T-helper 1 cell (primary cell): ENCODE measurements at places on chromosomes 4 and X.

DNA sequence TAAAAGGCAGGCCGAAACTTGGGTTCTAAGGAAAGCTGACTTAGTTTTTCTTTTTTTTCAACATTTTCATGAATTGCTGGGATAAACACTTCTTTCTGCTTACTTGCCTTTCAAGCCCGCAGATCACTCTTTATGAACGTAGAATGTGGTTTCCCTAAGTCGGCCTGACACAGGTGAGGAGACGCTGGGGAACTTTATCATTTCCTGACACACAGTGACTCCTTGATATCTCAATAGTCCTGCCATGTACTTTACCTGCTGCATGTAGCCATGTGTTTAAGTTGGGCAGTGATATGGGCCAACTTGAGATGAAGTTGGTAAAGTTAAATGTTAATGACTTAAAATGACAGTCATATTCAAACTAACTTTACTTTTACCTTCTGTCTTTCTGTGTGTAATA lies 26.6 kb upstream of the SNCA start:
- DNase-seq = no peak

DNA sequence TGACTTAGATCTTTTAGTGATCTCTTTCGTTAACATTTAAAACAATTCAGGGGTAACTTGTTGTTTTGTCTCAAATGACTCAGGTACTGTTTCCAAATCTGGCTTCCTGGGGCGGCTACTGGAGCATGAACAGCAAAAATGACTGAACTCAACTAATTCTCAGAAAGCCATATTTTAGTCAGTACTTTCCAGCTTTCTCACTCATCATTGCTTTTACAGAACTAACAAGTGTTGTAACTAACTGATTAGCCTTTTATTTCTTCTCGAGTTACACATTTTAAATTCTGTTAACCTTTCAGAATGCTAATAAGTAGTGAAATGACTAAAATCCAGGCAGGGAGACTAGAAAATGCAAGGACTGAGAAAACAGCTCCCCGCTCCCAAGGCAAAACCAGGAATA lies 55.3 kb downstream of the JADE3 start:
- DNase-seq = no peak

DNA sequence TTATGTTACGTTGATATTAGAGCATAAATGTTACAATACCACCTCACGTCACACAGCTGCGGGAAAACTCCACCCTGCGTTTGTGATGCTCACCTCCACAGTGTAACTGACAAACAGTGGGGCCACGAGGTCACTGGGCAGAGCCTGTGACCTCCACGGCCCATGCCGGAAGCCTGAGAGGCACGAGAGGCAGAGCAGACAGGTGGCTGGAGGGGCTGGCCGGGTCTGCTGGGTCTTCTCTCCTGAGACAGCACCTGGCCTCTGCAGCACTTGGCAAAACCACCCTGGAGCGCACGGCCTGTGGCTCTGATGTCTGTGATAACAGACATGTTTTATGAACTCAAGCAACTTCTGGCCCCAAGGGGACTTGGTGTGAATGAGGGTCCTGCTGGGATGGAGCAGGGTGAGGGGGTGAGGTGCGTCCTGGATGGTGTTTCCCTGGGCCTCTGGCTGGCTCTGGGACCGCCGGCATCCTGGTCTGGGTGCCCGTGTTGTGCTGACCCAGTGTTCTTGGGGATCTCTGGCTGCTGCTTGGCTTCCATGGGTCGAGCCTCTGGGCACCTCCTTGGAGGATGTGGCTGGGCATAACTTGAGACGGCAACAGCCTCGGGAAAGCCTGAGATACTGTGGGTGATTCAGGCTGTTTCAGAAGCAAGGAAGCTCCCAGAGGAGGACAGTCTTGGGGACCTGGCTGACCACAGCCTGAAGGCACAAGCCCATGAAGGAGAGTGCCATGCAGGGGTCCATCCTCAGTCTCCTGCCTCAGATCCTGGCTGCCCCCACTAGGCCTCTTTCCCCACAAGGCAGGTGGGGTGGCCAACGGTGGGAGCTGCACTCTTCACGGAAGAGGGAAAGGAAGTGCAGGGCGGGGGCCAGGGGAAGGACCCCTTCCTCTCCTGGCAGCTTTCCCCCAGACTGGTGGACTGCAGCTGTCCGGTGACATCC lies 19.7 kb downstream of the RNF212 start:
- DNase-seq = no peak

DNA sequence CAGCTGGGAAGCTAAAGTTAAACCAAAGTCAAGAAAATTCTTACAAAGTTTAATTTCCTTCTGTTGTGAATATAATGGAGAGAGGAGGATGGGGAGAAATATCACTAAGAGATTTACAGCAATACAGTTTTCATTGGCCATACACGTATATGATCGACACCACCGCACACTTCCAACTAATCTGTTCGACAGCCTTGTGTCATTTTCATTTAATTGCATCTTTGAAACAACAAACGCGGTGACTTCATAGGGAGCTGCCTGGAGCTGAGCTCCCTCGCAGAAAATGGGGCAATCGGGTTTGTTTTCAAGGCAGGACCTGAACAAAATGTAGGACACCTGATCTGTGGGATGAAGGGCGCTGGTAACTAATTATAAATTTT lies 1.3 kb downstream of the PTPN13 start:
- DNase-seq = peak; percentile 4

- no peak for DNase-seq
Measured at GRCh38 chr4:16641971-16642370, 256.5 kb downstream of the LDB2 start.

DNA sequence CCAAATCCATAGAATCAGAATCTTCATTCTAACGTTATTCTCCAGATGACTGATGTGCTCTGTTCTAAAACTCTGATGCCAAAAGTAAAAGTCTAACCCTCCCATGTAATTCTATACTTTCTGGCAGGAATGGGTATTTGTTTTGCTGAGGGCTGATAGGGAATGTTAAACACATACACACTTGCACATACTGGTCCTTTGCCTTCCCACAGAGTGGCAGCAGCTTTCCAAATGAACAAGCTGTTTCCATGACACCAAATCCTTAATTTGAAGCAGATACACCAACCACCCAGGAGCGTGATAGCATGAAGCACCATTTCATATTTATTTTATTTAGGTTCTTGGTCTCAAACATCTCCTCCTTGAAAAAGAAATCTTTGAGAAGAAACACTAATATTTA lies 155.5 kb upstream of the PRDX4 start:
- no peak for DNase-seq

DNA sequence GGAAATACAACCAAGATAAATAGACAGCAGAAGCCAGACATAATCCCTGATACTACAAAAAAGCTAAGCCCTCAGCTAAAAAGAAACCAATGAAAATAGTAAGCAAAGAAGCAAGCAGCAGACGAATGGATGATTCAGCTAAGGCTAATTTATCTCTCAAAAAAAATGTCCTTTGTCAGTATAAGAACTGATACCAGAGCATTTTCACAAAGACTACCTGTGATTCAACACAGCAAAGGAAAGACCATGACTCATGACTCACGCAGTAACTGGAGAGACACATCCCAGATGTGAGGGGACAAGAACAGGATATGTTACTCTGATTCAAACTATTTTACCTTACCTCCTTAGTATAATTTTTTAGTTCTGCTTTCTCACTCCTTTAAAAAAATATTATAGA lies 22.7 kb upstream of the TMPRSS11F start:
- DNase-seq = no peak

DNA sequence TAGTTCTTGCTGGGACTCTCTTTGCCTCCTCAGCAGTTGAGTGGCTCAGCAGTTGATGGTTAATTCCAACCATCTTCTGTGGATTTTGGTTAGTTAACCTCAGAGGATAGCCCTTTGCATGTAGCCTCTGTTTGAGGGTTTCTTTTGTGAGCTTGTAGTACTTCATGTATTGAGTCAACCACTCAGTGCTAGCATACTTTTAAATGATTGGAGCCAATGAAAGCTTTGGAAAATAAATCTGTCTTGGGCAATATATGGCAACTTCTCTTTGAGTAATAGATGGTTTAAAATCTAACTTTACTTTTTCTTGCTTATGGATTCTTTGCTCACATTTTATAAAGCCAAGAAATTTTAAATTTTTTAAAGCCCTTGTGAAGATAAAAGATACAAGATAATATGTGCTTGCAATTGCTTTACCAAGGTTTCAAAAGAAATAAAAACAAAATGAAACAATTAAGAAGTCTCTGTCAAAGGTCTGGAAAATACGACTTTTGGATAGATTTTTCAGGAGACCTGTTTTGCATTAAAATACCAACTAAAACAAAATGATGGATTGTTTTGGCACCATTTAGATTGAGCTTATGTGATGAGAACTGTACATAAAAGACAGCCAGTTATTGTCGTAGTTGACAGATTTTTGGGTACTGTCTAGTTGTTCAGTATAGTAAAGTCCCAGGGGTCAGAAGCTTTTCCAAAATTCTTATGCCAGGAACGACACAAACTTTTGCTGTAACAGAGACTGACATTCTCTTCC lies 181.9 kb downstream of the SPRY1 start:
- DNase-seq = no peak

DNA sequence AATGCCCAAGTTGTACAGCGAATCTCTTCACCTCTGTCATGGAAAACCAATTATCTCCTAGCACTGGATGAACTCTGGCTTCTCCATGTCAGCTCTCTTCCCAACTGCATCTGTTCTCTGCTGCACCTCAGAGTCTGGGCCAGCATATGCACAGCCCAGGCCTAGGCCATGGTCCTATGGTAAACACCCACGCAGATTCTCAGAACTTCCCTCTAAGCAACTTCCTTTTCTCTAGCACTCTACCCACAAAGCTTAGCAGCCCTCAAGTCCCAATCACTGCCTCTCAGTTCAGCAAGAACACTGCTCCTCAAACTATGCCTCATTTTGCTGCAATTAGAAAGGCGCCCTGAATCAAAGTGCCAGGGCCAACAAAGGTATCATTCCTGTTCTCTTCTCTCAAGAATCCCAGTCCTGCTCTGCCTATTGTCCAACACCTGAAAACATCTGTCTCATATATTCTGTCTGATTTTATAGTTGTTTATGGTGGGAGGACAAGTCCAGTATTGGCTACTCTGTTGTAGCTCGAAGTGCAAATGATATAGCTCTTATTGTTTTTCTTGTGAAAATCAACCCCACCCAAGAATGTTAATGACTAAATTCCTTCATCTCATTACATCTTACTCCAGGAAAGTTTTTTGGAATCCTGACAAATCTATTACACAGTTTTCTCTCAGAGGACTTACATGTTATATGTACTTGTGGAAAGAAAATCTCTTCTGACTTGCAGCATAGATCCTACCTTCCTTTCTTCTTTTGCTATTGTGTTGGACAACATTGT lies 85.4 kb downstream of the DCHS2 start:
- DNase-seq = no peak

DNA sequence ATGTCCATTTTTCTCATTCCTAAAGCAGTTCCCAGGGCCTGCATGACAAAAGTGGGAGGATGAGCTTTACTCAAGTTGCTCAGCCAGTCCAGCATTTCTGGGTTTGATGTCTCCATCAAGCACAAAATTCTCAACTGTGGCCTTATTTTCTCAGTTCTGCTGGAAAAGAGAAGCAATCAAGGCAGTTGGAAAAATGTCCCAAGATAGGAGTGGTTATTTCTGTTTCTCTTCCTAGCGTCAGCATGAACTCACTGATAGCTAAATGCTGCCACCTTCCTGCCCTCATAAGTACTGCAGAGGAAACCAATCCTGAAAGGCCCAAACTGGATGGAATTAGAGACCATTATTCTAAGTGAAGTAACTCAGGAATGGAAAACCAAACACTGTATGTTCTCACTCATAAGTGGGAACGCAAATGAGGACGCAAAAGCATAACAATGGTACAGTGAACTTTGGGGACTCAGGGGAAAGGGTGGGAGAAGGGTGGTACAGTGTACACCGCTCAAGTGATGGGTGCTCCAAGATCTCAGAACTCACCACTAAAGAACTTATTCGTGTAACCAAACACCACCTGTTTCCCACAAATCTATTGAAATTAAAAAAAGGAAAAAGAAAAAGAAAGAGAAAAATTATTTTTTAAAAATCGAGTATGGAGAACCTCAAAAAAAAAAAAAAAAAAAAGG lies 29.6 kb downstream of the ADH7 start:
- peak; percentile 21 for DNase-seq

GRCh38 chr4:5874811-5875449 lies 18.0 kb downstream of the CRMP1 start:
- DNase-seq = no peak
